ENCODE measurements at places on chromosomes 11 and 22.

GRCh38 chr11:70555078-70555477 is 156.7 kb downstream of the CTTN start:
- DNase-seq: no peak

GRCh38 chr11:100883830-100884229 is 196.7 kb downstream of the ARHGAP42 start:
- no peak for DNase-seq

- DNase-seq: no peak
Measured at GRCh38 chr11:111735262-111736116, 30.7 kb downstream of the PPP2R1B start.

DNA sequence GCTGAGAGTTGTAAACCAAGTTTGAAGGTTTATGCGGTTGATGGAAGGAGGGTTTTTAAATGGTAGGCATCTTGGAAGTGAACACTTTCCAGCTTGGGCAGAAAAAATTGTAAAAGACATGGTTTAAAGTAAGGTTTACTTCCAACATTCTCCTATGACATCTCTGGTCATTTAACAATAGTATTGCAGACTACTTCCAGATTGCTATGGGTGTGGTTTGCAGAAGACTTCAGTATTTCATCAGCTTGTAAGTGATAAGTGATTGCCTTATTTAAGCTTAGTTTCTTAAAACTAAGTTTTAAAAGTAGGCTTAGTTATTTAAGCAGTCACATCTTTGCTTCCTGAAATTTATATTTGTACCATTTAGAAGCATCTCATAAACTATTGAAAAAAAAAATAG is 7.2 kb upstream of the STT3A start:
- DNase-seq: no peak
